Left colon (tissue), 2 donors: ENCODE measurements at places on chromosomes 6 and 20. TPM values are rescaled to one million over a fixed set of nuclear protein-coding genes. Genes with fewer than 3 reads are reported as not detected.

GRCh38 chr6:148166339-148166968 is 176.2 kb upstream of the SASH1 start:
- no peak for DNase-seq

Gene BNIP5
- total RNA-seq, result 14.4 TPM

- no peak for DNase-seq
These were observed 61.0 kb upstream of the MAFB start for GRCh38 chr20:40749985-40750506.

GRCh38 chr6:121403964-121404363 is 31.5 kb upstream of the GJA1 start:
- no peak for DNase-seq

Gene PRICKLE4
- 4.7 TPM for total RNA-seq

- DNase-seq, result no peak
These were observed 23.7 kb downstream of the SPATA2 start for GRCh38 chr20:49891476-49892110.

DNA sequence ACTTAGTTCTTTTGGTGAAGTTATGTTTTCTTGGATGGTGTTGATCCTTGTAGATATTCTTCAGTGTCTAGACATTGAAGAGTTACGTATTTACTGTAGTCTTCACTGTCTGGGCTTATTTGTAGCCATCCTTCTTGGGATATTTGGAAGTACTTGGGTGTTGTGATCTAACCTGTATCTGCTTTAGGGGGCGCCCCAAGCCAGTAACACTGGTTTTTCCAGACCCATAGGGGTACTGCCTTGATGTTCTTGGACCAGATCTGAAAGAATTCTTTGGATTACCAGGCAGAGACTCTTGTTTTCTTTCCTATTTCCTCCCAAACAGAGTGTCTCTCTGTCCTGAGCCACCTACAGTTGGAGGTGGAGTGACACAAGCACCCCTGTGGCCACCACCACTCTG is 309.1 kb upstream of the IMPG1 start:
- DNase-seq, result no peak

Gene GSTA3
- not detected for total RNA-seq

DNA sequence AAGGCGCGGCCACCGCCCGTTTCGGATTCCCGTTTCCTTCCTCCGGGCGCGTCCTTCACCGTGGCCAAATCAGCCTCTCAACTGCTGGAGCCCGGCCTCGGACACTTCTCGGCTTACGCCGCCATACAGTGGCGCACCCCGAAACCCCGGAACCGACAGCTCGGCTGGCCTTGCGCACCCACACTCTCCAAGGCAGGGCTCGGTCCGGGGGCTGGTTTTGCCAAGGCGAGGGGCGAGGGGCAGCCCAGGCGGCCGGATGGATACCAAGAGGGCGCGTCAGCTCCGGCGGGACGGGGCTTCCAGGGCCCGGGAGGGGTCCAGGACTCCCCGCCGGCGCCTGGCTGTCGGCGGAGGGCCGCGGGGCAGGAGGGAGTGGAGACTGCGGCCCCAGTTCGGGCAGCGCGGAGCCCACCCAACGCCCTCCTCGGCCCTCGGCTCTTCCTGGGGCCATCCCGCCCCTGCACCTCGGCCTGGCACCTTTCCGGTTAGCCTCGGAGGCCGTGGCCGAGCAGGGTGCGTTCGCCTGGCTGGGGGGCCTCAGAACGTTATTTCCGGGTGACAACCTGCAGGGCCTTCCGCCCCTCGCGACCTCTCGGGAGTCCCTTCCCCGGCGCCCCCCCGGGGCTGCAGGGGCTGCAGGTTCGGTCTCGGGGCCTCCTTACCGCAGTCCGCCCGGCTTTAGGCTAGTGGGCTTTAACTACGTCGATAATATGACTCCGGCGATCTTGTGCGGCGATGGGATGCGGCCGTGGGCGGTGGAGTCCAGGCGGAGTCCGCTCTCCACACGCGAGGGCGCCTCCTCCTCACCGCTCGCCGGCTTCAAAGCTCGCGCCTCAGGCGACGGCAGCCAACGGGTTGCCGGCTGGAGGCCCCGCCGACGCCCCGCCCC is 697 bp upstream of the CEP43 start:
- peak; percentile 48 for DNase-seq

- DNase-seq, result no peak
These were observed 249.8 kb upstream of the ID4 start for GRCh38 chr6:19587238-19587942.

Gene CDSN
- not detected for total RNA-seq

Gene PRKN
- total RNA-seq, result 5.5 TPM

- no peak for DNase-seq
These were observed 31.3 kb upstream of the HEY2 start for GRCh38 chr6:125718109-125718508.

Gene MRAP2
- 9.2 TPM for total RNA-seq
